Activated naive CD4-positive, alpha-beta T cell (primary cell): ENCODE measurements at places on chromosomes 7 and 10.

DNA sequence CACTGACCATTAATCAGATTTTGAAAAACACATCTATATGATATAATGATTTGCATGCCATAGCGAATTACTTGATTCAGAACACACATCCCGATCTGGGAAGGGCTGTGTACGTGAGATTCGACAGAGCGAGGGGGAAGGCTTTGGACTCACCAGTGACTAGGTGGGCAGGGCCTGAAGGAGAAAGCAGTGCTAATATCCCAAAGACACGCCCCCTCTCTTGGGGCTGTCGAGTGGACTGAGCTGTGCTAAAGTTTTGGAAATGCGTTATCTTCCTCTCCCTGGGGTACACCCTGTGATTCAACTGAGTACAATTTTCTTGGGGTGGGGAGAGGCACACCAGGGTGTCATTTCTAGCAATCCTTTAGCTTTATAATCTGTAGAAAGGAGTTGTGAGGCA is 1.8 kb downstream of the LRRC17 start:
- DNase-seq, result no peak

- no peak for DNase-seq
Measured at GRCh38 chr10:131144711-131145375, 166.7 kb downstream of the TCERG1L start.

- no peak for DNase-seq
Measured at GRCh38 chr7:139332697-139333359, 8.3 kb upstream of the FMC1 start.

- DNase-seq, result no peak
Measured at GRCh38 chr10:11465406-11465805, 146.0 kb downstream of the USP6NL start.

DNA sequence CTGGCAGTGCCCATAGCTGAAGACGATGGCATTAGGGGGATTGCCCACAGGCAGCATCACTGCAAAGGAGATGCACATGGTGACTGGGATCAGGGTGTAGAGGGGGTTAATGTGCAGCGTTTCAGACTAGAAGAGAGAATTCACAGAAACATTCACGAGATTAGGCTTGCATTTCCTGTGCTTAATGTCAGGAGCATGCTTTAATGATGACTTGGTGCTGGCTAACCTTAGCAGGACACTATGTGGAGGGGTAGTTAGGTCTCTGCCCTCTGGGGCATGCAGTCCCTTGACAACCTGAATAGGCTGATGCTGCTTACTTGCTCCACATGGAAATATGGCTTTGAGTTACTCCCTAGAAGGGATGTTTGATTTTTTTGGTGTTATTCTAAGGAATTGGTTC is 21.8 kb downstream of the STMP1 start:
- DNase-seq, result no peak

DNA sequence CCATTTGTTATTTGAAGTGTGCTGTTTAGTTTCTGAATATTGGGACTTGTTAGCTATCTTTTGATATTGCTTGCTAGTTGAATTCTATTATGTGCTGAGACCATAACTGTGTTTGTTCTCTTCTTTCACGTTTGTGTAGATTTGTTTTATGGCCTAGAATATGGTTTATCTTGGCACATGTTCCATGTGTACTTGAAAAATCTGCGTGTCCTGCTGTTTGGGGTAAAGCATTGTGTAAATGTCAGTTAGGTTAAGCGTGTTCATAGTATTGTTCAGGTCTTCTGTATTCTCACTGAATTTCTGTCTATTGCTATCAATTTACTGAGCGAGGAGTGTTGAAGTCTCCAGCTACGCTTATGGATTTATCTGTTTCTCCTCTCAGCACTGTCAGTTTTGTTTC is 19.4 kb downstream of the MMP21 start:
- no peak for DNase-seq

DNA sequence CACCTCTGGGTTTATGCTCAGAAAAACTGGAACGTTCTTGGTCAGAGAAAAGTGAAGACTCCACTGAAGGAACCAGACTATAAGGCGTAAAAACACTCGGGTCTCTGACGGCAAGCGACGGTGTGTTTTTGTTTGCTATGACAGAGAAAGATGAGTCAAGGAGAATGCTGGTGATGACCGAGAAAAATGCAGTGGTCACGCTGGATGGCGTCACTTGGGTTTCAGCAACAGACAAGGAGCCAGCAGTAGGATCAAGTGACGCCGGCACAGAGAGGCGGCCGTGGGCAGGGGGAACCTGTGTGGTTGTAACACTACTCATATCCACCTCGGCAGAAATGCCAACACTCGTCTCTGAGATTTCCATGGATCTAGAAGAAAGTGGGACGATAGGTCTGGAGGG is 63.4 kb downstream of the KIAA1549 start:
- no peak for DNase-seq

GRCh38 chr10:78910886-78911285 is 157.9 kb upstream of the ZMIZ1 start:
- DNase-seq, result no peak

DNA sequence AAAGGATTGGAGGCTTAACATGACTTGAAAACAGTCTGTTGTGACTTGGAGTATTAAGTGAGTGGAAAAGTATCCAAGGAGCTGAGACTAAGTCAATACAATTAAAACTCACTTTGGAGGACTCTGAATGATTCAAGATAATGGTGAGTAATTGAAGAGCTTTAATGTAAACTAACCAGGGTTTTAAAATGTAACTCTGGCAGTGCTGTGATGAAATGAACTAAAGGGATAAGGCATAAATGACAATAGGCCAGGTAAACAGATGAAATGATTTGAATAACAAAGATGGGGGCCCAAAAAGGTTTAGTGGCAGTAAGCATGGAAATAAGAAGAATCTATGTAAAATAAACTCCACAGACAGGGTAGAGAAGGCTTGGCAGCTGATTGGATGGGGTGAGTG is 316.5 kb upstream of the CACNA2D1 start:
- no peak for DNase-seq

DNA sequence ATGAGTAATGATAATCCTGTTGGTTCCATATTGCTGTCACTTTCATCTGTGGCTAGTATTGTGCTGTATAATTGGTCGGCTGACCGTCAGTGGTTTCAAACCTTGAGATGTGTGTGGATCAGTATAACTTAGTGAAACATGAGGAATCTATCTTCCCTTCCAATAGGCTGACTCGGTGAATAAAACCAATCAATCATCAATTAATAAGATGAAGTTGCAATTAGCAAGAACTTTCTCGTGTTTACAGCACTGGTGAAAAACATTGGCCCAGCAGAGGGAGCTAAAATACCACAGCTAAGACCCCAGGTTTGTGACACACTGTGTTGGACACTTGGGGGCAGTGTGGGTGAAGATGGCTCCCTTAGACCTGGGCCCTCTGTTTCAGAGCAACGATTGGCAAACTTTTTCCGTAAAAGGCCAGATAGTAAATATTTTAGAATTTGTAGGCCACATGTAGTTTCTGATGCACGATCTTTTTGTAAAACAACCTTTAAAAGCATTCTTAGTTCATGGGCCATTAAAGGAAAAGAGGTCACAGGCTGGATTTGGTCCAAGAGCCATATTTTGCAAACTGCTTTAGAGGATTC is 47.8 kb downstream of the STRA8 start:
- DNase-seq, result peak; percentile 10

- no peak for DNase-seq
Measured at GRCh38 chr10:35352512-35352911, 16.2 kb downstream of the CCNY start.

DNA sequence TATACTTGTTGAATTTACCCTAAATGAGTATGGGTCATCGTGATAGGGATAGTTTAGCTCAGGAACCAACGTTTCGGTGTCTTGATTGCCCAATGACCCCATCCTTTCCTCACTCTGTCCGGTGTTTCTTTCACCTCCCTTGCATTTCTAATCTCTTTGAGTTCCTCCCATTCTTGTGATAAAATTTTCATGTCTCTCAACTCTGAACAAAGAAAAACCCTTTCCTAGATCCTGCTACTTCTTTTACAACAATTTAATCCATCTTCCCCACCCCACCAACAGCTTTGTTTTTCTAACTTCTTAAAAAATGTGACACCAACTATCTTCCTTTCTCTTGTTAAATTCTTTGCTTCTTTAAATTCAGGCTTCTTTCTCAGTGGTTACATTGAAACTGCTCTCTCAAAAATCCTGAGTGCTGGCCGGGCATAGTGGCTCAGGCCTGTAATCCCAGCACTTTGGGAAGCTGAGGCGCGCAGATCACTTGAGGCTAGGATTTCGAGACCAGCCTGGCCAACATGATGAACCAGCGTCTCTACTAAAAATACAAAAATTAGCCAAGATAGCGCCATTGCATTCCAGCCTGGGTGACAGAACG is 130.3 kb upstream of the MINDY3 start:
- DNase-seq, result no peak

DNA sequence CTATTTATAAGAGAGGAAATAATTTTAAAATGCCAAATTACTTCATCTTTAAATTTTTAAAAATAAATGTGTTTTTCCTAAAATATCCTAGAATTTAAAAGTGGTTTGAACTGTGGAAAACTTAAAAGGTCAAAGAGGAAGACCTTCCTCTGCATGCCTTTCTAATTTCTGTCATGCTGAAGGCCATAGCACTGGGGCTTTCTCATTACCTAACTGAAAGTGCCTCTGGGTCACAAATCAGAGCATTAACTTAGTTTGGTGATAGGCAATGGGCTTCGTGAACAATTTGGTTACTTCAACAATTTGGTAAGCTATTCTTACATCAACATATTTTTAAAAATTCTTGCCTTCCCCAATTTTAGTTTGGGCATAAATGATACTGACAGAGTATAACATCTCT is 100.2 kb upstream of the SAMD8 start:
- no peak for DNase-seq

DNA sequence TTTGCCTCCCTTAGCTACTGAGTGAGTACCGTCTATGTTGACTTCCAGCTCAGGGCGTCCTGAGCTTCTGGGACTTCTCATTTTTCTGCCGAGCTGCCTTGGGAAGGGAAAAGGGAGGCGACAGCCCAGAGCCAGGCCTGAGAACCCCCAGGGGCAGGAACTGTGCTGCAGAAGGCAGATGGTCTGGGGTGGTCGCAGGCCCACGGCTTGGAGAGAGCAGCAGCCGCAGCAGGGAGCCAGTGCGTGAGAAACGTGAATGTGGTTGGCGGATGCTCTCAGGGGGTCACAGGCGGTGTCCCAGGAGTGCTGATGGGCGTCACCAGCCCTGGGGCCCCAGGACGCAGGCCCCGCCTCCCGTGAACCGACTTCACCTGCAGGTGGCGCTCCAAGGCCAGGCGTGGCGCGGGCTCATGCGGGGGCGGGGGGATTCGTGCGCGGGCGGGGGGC is 9.2 kb upstream of the PWWP2B start:
- DNase-seq, result no peak

- no peak for DNase-seq
Measured at GRCh38 chr7:142248-142941, 50.0 kb upstream of the FAM20C start.

GRCh38 chr7:128842674-128843641 is 12.8 kb downstream of the FLNC start:
- no peak for DNase-seq

GRCh38 chr10:22475651-22476600 is 130.6 kb downstream of the SPAG6 start:
- no peak for DNase-seq

DNA sequence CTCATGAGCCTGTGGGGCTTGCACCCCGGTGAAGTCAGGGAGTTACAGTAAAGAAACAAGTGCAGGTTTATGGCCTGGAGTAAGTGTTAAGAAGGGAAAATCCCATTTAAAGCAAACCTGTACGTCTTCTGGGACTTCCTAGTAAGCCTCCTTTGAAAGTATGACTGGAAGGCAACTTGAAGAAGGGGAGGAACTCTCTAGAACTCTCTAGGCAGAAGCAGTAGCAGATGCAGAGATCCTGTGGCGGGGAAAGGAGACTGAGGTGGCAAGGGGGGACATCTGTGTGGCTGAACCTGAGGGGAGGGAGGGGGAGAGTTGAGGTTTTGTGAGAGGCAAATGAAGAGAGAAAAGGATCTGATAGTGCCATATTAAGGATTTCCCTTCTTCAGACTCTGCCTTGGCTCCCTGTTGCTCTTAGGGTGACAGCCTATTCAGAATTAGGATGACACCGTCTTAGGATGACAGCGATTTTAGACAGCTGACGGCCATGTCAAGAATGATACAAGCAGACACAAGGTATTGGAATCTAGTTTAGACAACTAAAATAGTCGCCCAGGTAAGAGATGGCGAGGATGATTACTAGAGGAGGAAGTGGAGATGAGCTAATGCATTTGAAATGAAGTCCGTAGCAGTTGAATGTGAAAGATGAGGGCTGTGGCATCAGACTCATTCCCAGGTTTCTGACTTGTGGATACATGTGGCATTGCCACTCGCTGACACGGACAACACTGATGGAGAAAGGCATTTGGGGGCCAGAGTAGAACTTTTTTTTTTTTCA is 29.0 kb downstream of the CUL1 start:
- no peak for DNase-seq

GRCh38 chr10:15324113-15324512 is 47.0 kb downstream of the FAM171A1 start:
- DNase-seq, result no peak

GRCh38 chr7:35596061-35596460 is 98.9 kb downstream of the HERPUD2 start:
- DNase-seq, result no peak

GRCh38 chr10:60645980-60646379 is 132.3 kb upstream of the CDK1 start:
- no peak for DNase-seq

DNA sequence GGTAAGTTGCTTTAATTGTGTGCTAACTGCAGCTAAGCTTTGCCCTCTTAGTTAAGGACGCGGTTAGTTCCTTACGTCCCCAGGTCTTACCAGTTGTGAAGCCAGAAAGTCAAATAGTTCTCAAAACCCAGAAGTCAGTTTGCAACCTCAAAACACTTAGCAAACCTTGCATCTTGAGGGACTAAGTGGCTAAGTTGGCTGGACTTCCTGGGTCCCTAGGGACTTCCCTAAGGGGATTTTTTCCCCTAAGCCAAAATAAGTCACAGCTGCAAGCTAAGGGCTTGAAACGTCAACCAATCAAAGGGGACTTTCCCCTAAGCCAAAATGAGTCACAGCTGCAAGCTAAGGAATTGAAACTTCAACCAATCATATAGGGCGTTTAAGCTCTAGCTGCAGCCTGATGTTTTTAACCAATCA is 36.2 kb upstream of the HECW1 start:
- no peak for DNase-seq

- DNase-seq, result no peak
Measured at GRCh38 chr7:116524609-116525297, at the start of gene CAV1. Gene CAV1, plus strand, starts transcription at chr7:116525036. Its CDS starts 27 bp downstream, at chr7:116525063.

DNA sequence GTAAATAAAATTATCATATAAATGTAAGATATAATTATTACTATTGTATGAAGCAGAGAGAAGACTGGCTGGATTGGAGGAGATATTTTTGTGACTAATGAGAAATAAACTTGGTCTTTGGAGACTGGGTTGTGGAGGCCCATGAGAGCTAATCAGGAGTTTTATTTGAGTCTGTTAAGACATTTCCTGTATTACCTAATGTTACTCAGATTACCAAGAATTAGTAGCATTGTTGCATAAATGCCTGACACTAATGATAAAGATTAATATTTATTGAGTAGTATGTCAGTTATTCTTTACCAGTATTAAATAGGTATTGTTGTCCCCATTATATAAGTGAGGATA is 7.1 kb downstream of the CCDC126 start:
- no peak for DNase-seq
